Stimulated activated CD8-positive, alpha-beta memory T cell treated with anti-CD3 and anti-CD28 coated beads, Interleukin-2, amount 100 ng/mL, for 48 hours (primary cell): ENCODE measurements at places on chromosomes 12 and 14.

DNA sequence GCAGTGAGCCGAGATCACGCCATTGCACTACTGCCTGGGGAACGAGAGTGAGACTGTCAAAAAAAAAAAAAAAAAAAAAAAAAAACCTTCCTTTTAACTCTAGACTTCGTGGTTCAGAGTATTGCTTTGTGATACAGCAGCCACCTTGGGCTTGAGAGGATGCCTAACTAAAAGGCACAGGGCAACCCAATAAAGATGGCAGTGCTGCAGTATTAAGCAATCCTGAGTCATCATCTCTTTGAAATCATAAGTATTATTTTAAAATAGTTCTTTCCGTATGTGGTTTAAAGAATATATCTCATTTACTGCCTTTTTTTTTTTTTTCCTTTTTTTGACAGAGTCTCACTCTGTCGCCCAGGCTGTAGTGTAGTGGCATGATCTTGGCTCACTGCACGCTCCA is 116.1 kb downstream of the PLEKHA5 start:
- DNase-seq, result no peak

- DNase-seq, result no peak
These were observed 187.2 kb downstream of the TMTC2 start for GRCh38 chr12:82873951-82874350.

DNA sequence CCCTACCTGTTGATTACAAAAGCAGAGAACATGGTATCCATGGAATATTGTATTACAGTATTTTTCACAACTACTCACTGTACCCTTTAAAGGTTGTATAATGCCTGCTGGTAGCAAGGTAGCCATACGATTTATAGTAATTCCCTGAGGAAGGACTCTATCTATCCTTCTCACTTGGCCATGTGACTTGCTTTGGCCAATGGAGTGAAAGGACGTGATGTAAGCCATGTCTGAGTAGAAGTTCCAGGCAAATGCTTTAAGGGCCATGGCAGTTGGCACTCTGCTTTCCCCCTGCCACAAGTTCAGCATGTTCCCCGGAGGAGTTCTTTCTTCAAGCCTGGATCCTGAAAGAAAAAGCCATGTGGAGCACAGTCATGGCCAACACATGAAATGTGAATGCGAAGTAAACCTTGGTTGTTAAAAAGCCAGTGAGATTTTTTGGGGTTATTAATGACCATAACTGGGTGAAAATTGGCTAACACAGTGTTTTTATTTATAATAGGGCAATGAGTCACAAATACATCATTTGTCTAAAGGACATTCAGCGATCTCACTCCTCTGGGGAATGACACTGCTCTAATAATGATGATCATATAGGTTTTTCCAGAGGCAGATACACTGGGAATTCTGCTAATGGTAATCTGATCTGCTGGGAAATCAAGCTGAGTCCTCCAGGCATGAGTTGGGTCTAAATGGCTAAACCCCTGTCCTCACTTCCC is 67.4 kb upstream of the SLC38A2 start:
- DNase-seq, result no peak

DNA sequence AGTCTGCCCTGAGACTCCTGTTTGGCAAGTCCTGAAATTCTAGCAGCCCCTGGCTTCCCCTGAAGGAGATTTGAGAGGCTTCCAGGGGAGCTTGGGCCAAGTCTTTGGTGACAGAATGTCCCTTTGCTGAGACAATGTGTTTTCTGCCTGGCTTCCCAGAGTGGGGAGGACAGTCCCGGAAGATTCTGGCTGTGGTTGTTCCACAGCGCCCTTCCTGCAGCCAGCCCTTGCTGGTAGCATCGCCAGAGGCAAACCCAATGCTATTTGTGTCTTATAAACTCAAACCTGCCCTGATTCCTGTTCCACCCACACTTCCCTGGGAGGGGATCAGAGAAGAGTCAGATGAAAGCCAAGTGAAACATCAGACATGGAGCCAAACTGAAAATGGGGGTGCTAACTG is 56.4 kb upstream of the OAS1 start:
- DNase-seq, result no peak

DNA sequence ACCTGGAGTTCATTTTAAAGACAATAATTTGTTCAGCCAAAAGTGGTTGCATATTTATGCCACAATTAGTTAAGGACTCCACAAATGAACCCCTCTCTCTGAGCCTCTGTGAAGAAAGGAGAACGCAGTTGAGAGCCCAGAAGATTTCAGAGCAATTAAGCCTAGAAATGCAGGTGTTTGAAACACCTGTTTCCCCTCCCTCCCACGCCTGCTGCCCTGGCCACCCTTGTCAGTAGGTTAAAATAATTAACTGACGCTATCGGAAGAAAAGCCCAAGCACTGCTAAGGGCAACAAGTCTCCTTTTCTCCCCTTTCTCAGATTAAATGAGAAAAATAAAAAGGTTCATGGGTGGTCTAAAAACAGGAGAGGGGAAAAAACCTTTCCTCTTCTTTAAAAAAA is 99.2 kb downstream of the PPM1A start:
- DNase-seq, result no peak

- DNase-seq, result no peak
These were observed 5.2 kb downstream of the MPHOSPH9 start for GRCh38 chr12:123227581-123228258.

DNA sequence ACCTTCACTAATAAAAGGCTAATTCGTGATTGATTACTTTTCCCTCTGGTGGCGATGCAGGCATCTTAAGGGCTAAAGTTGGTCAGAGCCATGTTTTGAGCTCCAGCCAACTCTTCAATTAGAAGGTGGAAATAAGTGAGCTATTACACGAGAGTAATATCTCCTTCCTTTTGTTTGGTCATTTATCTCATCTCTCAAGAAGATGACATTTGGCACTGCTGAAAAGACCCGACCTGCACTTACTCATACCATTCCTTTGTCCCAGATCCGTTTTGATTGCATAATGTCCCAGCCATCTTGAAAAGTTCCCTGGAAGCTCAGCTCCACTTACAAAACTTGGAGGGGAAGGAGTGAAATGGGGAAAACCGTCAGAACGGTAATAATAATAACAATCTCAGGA is 316.2 kb downstream of the VRK1 start:
- no peak for DNase-seq

DNA sequence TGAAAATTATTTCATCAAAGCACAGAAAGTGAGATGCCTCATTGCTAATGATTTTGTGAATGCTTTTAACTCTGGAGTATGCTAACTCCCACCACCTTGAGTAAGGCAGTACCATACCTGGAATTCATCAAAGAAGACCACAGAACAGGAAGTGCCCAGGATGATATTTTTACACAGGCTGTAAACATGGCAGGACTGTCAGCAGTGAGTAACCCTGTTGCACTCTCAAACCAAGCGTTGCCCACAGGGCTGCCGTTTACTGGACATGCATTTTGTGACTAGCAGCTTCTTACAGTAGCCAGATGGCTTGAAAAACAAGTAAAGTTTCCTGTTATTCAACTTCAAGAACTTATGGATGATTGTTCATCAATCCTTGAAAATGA is 42.4 kb downstream of the RALGAPA1 start:
- DNase-seq, result no peak

GRCh38 chr14:105199093-105199492 is 18.0 kb upstream of the NUDT14 start:
- no peak for DNase-seq

DNA sequence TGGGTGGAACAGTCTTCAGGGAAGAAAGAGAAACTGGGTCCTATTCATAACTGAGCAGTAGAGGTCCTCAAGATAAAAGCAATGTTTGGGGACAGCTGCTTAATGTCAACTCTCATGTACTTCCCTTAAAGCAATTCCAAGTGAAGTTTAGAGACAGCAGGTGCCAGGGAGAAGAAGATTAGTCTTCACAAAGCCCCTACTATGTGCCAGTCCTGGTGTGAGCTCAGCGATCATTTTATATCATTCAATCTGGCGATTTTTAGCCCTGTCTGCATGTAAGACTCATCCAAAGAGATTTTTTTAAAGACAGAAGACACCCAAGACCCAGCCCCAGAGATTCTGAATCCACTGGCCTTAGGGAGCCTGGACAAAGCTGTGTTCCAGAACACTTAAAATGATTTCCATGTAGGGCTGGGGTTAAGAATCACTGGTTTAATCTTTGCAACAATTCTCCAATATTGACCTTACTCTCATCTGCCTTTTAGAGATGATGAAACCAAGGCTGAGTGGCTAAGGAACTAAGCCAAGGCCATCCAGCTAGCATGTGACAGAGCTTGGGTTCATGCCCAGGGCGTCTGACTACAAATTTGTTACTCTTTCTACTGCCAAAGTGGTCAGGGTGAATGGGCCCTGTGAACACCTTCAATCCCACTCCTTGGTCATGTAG is 404.5 kb upstream of the TBX3 start:
- no peak for DNase-seq

DNA sequence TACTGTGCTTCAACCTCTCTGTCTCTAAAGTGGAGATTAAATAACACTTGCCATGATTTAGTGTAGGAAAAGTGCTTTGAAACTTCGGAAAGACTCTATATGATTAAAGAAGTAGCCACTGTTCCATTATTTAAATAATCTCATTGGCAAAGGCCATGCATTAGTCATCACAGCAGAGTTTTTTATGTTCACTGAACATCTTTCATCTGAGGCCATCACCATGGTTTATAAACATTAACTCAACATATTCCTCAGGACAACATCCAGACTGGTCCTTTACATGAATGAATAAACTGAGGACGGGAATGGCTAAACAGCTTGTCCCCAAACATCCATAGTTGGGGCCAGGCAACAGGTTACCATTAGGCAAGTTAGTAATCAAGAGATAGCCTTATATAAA is 124.6 kb upstream of the FRMD6 start:
- no peak for DNase-seq

GRCh38 chr14:45083617-45083975 is 320 bp upstream of the PRPF39 start:
- DNase-seq, result no peak

- DNase-seq, result no peak
These were observed 75.1 kb downstream of the FOXN4 start for GRCh38 chr12:109234012-109234411.

GRCh38 chr12:2335916-2336315 is 283.1 kb downstream of the CACNA1C start:
- no peak for DNase-seq

DNA sequence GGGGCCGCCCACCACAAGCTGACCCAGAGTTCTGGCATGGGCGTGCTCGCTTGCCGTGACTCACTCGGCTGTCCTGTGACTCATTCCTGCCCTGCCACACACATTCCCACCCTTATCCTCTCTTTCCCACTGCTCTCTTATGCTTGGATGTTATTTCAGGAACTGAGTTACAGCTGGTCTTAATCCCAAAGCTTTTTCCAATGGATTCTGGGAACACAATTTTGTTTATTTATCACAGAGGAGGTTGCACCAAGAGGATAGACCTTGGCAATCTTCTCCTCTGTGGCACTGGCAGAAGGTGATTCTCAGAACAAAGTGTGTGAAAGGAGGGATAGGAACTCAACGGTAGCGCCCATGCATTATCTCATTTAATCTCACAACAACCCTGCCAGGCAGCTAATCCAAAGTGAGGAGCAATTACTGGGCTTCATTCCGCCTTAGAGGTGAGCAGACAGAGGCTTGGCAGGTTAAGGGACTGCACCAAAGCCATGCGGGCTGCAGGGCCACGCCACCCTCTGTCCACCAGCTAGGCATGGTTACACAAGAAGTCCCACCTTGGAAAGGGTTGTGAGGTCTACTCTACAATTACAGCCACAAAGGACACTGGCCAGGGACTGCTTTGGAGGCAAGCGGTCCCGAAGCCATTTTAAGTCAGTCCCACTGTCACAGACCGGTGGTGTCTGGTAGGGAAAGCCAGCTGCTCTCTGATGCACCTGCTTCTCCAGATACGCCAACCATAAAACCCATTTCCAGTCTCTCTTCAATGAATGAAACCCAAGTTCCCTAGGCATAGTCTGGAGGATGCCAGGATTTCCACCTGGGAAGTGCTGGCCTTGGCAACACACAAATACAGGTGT is 32.9 kb downstream of the SYNE3 start:
- DNase-seq, result no peak

GRCh38 chr14:85088192-85088591 is 441.8 kb upstream of the FLRT2 start:
- no peak for DNase-seq

DNA sequence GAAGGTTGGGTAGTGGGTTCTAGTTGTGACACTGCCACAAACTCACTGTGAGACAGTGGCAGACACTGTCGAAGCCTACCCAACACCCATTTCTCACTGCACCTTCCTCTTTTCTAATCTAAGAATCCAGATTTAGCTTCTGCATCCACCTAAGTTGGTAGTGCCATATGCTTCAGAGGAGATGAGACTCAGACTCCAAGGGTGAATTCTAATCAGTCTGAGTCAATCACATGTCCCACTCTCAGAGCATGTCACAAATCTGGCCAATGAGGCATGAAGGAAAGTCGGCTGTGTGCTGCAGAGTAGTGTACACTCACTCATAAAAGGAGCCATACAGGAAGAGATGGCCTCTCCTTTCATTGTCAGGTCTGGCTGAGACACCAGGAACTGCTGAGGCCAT is 102.1 kb upstream of the RAP1B start:
- DNase-seq, result no peak

DNA sequence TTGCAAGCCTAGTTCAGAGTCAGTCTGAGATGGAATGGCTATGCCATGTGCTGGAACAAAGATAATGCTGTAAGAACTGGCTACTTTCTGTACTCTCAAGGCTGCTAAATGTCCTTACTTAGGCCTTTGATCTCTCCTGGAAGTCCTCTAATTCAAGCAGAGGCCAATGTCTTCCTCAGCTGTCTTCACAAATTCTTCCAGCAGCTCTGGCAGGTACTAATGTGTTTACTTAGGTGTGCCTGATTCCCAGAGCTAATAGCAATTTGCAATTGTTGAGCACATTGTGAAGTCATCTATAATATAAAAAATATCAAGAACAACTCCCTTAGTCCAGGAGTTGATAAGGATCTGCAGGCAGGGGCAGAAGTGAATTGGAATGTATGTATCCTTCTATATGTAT is 3.8 kb upstream of the MYF5 start:
- no peak for DNase-seq

- DNase-seq, result no peak
These were observed 7.4 kb downstream of the LRP1 start for GRCh38 chr12:57135527-57136326.

- DNase-seq, result no peak
These were observed 1.1 kb downstream of the MGST1 start for GRCh38 chr12:16348435-16349130.

- DNase-seq, result no peak
These were observed 268.1 kb upstream of the RTL1 start for GRCh38 chr14:101171650-101172049.

GRCh38 chr12:57550641-57551549 is 1.1 kb downstream of the KIF5A start:
- DNase-seq, result no peak

GRCh38 chr12:101933866-101934514 is 56.6 kb downstream of the DRAM1 start:
- DNase-seq, result no peak

DNA sequence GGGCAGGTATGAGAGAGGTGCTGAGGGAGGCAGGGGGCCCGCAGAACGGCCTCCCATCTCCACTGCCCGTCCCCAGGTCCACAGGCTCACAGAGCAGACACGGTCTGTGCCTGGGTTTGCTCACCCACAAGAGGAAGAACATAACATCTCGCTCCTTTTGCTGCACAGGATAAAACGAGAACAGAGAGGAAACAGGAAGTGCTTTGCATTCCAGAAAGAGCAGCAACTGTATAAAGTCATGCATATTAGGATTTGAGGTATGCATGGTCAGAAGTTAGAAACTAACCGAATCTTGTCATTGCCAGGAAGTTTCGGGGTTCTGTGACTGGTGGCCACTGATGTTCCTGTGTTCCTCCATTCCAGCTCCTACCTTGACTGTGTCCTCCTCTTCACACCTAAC is 25.0 kb downstream of the NTF3 start:
- no peak for DNase-seq

- no peak for DNase-seq
These were observed 238.4 kb downstream of the MED13L start for GRCh38 chr12:116039081-116039480.
